ENCODE measurements at places on chromosomes 7 and 10.

DNA sequence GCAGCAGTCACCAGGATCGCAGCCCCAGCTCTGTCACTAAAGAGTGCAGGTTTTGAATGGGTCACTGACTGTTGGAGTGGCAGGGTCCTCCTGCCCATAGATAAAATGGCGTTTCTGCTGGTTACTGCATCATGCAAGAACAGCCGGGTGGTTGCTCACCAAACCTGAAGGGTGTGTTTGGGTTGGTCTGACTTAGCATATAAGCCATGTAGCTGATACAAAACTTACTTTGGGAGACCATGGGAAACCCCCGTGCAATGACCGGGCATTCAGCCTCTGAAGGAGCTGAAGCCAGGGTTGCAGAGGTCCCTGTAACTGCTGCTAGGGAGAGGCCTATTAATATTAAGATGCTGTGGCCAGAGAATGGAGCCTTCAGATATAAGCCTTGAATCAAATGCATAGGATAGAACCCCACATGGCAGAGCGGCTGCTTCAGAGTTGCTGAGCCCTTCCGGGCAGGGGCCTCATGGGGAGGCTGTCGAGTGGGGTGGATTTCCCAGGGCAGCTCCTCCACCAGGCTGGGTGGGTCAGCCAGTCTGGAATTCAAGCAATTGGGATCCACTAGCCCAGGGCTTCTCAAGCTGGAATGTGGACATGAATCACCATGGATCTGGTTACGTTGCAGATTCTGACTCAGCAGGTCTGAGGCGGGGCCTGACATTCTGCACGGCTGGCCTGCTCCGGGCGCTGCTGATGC lies 70.9 kb upstream of the CTBP2 start:
- peak; percentile 92 for DNase-seq

GRCh38 chr7:139647814-139648390 lies 124.4 kb downstream of the CLEC2L start:
- no peak for DNase-seq

DNA sequence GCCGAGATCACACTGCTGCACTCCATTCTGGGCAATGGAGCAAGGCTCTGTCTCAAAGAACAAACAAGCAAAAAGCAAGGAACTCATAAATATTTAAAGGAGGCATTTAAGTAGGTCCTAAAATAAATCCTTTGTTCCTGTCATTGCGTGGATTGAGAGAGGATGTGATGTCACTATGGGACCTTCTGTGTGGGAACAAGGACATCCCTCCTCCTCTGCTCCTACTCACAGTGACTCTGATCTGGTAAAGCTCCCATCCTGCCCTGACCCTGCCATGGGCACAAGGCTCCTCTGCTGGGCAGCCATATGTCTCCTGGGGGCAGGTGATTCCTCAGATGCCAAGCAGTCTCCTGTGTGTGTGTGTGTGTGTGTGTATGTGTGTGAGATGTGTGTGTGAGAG lies 74.1 kb upstream of the PRSS58 start:
- DNase-seq = no peak

- DNase-seq = no peak
These were observed 137.4 kb downstream of the FAM53B start for GRCh38 chr10:124606822-124607221.

DNA sequence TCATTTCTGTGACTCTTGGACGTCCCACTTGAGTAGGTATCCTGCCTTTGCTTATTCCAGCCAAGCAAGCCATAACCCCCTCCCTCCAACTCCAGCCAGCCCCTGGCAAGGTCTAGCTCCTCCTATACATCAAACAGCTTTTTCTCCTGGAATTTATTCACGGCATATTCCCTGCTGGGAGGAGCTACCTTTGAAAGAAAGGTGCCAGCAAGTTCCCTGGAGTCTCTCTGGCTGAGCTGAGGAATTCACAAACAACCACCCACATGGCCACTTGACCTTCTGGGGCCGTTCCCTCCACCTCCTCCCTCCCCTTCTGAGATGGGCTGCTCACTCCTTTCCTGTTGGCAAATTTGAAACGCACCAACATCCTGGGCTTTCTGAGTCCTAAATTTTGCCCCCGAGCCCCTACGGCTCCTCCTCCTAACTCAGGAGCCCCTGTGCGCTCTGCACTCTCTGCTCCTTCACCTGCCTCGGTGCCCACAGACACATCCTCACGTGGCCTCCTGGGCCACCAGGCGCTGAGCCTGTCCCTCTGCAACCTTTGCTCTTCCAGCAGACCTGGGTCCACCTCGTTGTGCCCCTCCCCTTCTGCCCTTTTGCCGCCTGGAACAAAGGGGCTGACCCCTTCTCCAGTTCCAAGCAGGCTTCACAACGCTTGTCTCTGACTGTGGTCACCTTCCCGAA lies 48.0 kb downstream of the HSPA12A start:
- DNase-seq = no peak

DNA sequence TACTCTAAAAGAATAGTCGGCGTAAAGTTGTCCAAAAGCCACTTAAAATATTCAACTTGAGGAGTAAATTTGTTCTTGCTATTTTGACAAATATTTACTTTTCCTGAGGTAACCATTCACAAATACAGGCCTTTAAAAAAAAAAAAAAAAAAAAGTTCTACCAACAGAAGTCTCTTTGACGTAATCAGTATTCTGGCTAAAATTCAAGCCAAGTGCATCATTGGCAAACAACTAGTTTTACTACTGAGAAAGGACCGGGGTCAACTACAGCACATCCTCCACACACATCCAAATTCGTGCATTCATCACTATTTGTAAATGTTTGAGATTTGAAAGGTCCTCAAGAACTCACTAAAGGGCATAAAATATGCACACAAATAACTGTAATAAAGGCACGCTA lies 2.0 kb downstream of the OAT start:
- DNase-seq = peak; percentile 65

DNA sequence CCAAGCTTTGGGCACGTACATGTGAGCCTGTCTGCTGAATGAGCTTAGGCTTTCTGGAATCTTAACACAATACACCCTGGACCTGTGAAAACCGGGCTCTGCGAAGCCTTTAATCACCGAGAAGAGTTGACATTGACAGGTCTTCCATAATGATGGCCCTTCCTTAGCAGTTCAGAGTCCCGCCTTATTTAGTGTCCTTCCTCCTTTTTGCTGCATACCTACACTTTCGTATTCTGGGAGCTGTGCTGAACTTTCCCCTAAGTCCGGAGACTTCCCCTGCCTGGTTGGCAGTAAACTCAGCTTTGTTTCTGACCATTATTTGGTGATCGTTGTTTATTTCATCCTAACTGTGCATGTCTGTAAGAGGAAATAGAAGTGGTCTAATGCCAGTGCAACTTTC lies 212.0 kb downstream of the CAMK1D start:
- no peak for DNase-seq

- DNase-seq = no peak
These were observed 90.2 kb upstream of the AGK start for GRCh38 chr7:141460781-141461715.

DNA sequence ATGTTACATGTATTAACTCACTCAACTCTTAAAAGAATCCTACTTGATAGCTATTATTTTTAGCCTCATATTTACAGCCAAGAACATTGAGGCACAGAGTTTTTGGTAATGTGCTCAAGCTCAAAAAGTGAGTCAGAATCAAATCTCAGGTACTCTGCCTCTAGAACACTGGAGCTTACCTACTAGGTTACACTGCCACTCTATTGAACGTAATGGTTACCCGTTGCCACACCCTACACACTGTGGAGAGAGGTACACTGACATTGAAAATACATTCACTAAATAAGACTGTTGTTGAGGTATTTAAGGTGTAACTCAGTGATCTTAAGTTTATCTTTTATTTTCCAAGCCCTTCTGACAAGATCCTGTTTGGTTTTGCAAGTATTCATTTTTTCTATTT lies 17.9 kb downstream of the SLC26A3 start:
- DNase-seq = no peak

GRCh38 chr10:56012101-56012500 lies 349.0 kb downstream of the ZWINT start:
- DNase-seq = no peak

GRCh38 chr10:22278441-22278782 lies 37.8 kb upstream of the COMMD3 start:
- DNase-seq = no peak

- no peak for DNase-seq
These were observed 76.1 kb upstream of the LYZL2 start for GRCh38 chr10:30705625-30706149.

DNA sequence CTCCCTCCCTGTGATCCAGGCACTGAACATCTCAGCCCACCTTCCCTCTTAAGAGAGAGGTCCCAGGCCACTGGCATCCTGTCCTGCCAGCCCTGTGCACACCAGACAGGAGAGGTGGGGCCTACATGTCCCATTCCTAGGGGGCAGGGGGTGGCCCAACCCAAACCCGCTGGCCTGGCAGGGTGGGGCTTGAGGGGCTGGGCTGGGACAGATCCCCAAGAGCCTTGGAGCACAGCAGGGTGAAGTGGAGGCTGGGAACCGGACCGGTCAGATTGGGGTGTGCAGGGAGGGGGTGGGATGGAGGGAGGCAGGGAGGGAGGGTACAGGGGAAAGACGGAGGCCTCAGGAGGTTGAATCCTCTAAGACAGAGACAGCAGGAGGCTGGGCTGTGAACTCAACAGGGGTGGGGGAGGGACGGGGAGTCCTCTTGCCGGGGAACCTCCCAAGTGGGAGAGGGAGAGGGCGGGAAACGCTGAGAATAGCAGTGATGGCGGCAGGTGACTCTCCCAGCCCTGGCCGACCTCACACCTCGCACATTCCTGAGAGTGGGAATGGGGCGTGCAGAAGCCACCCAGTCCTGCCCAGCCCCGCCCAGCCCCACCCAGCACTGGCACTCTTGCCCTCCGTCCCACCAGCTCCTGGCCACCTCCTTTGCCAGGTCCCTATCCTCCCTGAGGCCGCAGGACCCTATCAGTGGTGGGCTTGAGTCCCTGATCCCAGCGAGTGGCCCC lies 6.7 kb downstream of the TSC22D4 start:
- no peak for DNase-seq

DNA sequence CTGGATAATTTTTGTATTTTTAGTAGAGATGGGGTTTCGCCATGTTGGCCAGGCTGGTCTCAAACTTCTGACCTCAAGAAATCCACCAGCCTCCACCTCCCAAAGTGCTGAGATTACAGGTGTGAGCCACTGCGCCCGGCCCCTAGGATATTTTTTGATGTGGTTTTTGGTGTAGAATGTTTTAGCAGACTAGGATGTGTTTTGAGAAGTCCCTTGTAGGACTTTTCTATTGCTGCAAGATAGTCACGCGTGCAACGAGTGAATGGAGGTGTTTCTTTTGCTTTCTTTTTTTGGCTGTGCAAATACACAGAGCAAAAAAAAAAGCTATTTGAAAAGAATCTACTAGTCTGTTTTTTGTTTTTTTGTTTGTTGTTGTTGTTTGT lies 29.8 kb upstream of the KLF6 start:
- DNase-seq = no peak

DNA sequence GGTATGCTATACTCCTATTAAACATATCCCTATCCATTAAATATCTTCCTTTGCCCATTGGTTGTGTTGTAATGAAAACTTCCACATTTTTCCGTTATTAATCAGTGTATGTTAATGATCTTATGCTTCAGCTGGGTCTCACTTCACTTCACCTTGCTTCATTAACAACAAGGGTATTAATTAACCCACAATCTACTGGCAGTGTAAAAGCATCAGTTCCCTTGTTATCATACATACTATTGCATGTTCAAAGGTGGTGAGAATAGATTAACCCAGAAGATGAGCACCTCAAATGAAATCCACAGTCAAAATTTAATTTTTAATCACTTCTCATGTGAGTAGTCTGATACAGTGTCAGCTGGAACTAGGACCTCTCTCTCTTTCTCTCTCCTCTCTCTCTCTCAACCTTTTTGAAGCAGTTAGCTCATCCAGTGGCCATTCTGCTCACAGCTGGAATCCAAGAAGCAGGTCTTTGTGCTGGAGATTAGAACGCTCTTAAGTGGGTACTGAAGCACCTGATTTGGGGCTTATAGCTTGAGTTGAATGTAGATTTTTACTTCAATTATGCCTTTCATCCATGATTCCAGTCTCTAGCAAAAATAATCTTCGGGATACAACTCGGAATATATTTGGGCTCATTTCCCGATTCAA lies 172.3 kb downstream of the RAPGEF5 start:
- no peak for DNase-seq

- peak; percentile 82 for DNase-seq
These were observed at the start of gene HHEX for GRCh38 chr10:92689663-92690210. Gene HHEX (plus strand): TSS chr10:92689955. CDS start chr10:92689987, 32 bp downstream.

- peak; percentile 45 for DNase-seq
These were observed 406.6 kb downstream of the HTR7 start for GRCh38 chr10:90451283-90451682.

DNA sequence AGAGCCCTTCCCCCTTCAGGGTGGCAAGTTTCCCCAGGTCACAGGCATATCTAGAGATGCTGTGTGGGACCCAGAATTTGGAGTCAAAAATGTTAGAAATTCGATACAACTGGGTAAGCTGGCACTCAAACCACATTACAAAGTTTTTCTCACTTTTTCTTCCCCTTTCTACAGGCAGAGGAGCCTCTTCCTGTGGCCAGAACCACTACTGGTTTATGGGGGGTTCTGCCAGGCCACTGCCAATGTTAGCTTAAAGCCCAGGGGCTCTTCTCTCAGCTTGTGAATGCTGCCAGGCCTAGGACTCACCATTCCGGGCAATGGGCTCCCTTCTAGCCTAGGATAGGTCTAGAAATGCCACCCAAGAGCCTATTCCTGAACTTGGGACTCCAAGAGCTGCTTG lies 617.9 kb upstream of the PHF14 start:
- no peak for DNase-seq

- DNase-seq = peak; percentile 95
These were observed 133.4 kb upstream of the ANKRD1 start for GRCh38 chr10:91054325-91054724.

DNA sequence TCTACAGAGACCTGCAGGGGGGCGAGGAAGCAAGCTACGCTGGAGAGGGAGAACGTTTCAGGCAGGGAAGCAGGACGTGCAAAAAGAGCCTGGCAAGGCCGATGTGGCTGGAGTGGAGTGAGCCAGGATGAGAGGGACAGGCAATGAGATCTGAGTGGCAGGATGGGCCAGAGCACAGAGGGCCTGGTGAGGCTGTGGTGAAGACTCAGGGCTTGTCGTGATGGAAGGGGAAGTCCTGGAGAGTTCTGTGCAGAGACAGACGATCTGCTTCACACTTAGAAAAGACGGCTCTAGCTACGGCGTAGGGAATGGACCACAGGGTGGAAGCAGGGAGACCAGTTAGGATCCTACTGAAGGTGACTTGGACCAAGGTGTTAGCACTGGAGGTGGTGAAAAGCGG lies 87.0 kb downstream of the SH3PXD2A start:
- no peak for DNase-seq

DNA sequence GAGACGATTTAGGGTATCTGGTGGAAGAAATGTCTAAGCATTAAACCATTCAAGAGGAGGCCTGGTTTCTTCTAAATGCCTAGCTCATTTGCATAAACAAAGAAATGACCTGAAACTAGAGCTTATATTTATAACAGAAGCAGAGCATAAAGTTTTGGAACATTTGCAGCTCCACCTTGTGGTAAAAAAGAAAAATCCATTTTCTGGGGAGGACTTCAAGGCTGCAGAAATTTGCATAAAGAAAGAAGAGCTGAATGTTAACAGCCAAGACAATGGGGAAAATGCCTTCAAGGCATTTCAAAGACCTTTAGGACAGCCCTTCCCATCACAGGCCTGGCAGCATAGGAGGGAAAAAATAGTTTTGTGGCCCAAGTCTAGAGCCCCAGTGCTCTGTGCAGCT lies 362.0 kb downstream of the ZNF248 start:
- no peak for DNase-seq

Measured in fibroblast of pulmonary artery (primary cell).